ENCODE measurements at places on chromosomes 2 and 18.

GRCh38 chr2:180048251-180048650, 41.2 kb upstream of the CWC22 start:
- DNase-seq: no peak

DNA sequence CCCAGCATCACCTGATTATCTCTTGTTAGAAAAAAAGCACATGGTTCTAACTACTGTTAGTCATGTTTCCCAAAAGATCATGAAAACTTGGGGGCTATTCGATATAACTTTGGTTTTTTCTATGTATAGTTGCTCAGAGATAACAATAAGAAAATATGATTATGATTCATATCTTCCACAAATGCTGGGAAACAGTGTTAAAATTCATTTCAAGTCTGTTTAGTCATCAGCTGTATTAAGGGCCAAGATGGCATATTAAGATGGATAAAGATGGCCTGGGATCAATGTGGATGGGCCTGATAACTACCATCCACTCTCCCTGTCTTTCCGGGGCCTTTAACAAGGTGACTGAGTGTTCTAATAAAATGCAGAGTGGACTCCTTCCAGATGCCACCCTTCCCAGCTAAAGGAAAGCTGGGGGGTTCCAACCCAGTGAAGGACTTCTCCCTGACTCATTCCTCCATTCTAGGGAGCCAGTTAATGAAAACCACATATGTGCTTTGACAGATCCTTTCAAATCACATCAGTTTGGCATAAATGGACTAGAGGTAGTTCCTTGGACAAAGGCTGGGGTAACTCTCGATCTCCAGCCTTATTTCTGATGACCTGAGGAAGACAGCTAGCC, 221.6 kb downstream of the VAPA start:
- no peak for DNase-seq

DNA sequence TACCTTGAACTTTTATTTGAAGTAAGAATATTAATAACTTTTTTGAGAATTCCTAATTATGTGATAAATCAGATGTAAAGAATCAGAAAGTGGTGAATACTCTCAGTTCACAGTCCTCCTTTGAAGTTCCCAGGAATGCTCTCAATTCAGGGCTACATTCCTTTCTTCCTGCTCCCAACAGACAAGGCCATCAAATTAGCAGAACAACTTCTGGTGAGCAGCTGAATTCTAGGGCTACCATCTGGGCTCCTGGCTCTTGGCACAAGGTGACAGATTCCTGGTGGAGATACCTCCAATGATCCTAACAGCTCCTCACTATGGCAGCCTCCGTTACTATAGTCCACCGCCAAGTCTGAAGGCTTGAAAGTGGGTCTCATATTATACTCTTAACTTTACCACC, 37.8 kb upstream of the OLA1 start:
- no peak for DNase-seq

DNA sequence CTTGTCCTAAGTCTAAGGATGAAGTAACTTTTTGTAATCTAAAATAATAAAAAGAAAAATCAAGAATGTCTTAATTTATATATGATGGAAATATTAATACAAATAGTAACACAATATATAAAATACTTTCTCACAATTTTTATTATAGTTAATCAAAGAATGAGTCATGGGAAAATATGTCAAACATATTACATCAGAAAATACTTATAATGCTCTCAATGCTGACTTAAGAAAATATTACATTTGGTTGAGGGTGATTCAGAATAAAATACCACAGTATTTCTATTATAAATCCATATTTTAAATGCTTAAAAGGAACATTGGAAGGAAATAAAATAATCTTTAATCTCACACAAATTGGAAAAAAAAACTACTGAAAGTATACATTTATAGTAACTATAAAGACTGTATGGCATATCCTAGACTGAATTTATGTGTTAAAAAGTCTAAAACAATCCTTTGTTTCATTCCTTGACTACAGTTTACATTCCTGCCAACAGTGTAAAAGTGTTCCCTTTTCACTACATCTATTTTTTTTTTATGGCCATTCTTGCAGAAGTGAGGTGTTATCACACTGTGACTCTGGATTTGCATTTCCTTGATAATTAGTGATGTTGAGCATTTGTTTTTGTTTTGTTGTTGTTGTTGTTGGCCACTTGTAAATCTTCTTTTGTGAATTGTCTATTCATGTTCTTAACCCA, 1573.5 kb upstream of the ACVR2A start:
- no peak for DNase-seq

DNA sequence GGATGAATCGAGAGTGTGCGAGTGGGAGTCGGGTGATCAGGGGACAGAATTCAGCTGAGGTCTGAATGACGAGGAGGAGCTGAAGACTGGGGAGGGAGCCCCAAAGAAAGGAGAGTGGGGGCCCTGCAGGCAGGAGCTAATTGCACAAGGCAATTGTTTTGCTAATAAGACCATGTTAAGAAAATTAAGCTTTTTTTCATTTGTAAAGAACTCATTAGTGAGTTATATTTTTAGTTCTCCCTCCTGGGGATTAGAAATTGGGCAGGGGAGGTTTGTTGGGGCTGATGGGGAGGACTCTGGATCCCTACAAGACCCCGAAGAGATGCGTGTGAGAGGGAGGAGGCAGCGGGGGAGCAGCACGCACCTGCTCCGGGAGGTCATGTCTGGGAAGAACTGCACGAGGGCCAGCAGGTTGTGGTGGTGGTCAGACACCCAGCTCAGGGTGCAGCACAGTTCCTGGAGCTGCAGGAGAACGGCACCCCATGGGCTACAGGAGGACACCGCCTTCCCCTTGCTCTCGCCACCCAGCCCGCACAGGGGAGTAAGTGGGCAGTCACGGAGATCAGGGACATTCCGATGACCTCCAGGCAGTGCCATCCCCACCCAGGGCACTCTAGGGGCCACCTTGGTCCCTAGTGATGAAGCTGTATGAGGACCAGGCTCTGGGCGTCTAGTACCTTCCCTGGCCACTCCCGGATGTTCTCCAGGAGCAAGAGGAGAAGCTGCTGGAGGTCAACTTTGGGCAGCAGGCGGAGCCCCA, 51.1 kb upstream of the SEMA4C start:
- no peak for DNase-seq

GRCh38 chr2:45637440-45637839, 14.0 kb upstream of the PRKCE start:
- no peak for DNase-seq

DNA sequence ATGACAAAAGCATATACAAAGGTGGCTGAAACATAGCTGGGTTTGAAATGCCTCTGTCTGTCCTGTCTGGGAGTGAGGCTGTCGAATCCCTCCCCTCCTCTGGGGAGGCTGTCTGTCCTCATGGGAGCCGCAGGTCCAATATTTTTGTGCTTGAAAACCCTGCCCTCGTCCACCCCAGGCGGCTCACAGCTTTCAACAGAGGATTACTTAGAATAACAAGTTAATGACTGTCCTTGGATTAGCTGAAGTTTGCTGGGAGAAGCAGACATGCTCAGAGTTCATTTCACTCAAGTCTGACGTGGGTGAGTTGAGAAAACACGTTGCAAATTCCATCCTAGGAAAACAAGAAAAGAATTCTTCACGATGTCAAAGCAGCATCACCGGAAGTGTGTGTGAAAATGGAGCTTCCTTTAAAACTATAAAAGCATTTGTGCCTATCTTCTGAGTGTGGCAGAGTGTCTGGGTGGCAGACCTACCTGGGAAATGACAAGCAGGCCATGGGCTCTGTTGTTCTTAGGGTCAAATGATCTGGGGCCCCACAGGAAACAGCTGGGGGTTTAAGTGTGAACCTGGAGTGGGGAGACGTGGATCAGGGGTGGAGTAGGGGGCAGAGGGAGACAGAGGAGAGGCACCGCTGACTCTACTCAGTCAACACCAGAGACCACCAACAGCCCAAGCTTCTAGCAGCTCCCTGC, 77.1 kb downstream of the DDX1 start:
- DNase-seq: no peak

DNA sequence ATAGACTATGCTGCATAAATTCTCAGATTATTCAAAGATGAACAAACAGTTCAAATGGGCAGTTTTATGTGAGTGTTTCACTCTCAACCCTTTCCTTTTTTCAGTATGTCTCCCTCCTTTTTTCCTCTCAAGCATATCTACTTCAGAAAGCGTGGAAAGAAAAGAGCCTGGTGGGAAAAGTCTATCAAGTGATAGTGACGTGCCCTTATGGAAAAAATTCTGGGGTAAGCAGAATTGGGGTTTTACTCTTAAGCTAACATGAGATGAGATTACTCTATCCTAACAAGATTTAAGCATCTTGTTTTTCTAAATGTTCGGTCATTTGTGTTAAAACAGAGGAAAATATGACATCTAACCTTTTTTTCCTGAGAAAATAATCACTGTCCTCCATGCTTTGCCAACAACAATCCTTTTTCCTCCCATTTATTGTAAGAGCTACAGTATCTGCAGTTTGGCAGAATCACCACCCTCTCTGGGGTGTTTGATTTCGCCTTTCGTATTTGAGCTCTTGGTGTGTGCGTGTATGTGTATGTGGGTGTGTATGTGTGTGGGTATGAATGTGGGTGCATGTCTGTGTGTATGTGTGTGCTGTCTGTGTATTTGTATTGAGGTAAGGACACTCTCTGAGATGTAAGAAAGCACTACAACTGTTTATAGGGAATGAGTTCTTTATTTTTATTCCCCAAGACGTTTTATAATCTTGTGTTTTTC, 143.9 kb upstream of the L3MBTL4 start:
- DNase-seq: no peak

GRCh38 chr18:49813069-49813318, 339 bp downstream of the ACAA2 start:
- DNase-seq: no peak

- no peak for DNase-seq
These were observed 632.0 kb upstream of the PIK3C3 start for GRCh38 chr18:41323044-41323443.

GRCh38 chr2:49044350-49045079, 109.8 kb downstream of the FSHR start:
- no peak for DNase-seq

GRCh38 chr2:240911641-240912265, 5.6 kb downstream of the CROCC2 start:
- DNase-seq: no peak

- no peak for DNase-seq
These were observed 45.5 kb downstream of the CERS6 start for GRCh38 chr2:168501466-168502065.

DNA sequence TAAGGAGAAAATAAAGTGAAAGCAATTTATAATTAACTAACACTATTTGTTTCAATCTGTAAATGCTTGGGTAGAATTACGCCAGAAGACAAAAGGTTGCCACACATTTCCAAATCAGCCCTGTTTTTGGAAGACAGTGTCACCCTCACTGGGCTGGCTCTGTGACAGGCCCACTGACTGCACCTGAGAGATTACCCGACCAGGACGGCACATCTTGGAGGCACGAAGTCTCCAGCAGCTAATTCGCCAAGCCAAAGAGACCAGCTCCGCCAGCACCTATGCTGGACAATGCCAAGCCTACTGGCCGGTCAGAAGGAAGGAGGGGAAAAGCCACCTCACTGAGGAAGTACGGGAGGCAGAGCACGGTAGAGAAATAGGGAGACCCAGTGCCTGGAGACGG, 61.9 kb downstream of the CYB5A start:
- no peak for DNase-seq

DNA sequence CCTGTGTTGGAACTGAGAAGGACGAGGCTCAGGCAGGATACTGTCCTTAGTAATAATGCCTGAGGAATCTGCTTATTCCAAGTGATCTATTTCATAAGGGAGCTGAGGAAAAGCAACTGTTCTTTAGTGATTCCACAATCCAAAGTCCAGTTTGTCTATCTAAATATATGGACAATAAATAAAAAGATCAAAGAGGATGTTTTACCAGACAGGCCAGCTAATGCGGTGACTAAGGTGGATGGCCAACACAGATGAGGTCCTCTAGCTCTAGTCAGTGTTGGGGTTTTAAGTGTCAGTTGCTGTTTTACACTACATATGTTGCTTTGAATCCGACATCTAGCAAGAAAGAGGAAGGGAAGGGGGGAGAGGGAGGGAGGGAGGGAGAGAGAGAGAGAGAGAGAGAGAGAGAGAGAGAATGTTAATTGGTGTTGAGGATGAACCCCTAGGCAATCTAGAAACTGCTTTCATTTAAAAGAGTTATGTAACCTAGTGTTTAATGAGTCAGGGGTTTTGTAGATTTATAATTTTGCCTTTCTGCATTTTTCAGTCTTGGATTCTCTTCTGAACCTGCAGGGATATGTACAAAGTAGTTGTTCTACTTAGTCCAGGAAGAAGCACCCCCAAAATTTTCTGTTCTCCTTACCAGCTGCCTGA, 27.0 kb upstream of the SCN1A start:
- no peak for DNase-seq

GRCh38 chr18:39019989-39020388, 1454.4 kb upstream of the CELF4 start:
- DNase-seq: no peak

DNA sequence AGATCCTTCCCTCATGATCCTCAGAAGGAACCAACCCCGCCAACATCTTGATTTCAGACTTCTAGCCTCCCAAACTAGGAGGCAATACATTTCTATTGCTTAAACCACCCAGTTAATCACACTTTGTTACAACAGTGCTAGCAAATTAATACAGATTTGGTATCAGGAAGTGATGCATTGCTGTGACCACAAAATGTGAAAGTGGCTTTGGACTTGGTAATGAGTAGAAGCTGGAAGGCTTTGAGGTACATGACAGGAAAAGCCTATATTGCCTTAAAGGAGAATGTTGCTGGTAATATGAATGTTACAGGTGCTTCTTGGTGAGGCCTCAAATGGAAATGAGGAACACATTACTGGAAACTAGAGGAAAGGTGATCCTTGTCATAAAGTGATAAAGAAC, 260.3 kb downstream of the SATB2 start:
- no peak for DNase-seq

- DNase-seq: no peak
These were observed 122.1 kb downstream of the DLGAP1 start for GRCh38 chr18:4333043-4333442.

DNA sequence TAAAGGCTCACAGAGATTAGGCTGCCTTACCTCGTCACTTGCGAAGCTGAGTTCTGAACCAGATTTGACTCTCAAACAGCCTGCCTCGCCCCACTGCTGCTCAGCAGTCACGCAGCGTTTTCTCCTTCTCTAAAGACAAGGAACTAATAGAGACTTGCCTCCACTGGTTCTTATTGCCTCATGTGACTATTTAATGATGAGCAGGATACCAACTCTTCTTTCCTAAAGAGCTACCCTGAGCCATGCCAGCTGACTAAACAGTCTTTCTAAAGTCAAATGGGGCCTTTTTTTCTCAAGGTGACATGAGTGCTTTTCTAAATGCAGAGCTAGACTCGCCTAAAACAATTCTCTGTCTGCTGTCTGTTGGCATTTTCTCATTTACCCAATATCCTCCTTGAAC, 147.5 kb downstream of the NCKAP5 start:
- no peak for DNase-seq

- DNase-seq: no peak
These were observed 8.4 kb downstream of the TGIF1 start for GRCh38 chr18:3458378-3458777.

DNA sequence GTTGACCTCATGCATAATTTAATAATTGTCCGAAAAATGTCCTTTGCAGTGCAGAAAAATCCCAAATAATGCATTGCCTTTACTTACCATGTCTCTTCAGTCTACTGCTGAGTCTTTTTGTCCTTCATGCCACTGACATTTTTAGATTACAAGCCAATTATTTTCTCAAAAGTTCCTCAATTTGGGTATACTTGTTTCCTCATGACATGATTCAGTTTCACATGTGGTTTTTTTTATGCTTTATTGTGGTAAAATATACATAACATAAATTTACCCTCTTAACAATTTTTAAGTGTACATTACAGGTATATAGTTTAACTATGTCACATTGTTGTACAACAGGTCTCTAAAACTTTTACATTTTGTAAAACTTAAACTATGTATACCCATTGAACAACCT, 81.0 kb downstream of the EPC2 start:
- DNase-seq: no peak

- no peak for DNase-seq
These were observed 14.5 kb downstream of the CHRNA1 start for GRCh38 chr2:174749793-174750192.
